ENCODE measurements at places on chromosomes 2 and 18.

DNA sequence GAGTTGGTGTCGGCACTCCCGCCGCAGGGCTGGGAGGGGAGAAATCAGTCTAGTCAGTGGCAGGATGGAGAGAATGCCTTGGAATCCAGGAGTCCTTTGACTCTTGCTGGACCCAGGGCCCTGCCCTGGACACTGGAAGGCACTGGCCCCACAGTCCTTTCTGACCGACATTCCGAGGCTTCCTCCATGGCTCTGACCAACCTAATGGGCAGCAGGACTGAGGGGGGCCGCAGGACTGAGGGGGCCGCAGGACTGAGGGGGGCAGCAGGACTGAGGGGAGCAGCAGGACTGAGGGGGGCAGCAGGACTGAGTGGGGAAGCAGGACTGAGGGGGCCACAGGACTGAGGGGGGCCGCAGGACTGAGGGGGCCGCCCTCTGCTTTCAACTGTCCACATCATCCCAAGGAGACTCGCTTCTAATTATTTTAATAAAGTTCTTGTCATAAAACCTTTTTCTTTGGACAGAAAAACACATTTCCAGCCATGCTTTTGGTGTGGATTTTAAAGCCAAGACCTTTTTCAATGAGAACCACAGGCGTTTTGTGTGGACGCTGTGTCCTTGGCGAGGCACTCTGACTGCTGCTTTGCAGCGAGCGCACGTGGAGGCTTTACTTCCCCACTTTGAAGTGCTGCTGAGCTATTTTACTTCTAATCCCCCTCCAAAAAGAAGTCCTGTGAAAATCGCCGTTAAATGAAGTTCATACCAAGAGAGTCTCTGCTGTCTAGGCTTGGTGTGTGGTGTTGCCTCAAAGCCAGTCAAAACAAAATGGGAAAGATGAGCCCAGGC lies 226.1 kb downstream of the TWIST2 start:
- DNase-seq = no peak

DNA sequence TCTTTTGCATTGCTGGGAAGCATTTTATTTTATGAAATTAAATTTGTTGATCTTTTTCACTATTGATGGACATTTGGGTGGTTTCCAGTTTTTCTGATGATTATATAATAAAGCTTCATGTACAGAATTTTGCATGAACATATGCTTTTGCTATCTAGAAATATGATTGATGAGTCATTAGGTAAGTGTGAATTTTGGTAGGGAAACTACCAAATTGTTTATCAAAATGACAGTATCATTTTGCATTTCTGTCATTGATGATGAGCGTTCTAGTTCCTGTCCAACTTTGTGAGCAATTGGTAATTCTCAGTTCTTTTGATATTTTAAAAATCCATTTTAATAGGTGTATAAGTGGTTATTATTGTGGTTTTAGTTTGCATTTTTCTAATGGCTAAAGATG lies 67.7 kb downstream of the TAF4B start:
- no peak for DNase-seq

GRCh38 chr2:160358046-160358445 lies 135.6 kb downstream of the RBMS1 start:
- DNase-seq = no peak

DNA sequence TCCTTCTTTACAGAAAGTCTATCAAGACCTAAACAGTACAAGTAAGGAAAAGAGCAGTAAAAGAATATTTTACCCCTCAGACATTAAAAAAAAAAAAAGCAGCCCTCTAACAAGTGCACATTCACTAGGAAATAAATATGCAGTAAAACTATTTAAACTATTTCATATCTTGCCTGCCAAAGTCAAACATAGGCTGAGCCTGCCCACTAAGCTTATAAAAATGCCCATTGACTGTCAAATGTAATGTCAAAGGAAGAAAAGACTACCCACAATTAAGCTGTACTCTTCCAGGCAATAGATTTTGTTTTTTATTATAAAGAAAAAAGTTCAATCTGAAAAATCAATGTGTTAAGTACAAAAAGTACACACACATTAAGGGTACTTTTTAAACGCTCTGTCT lies 11.8 kb downstream of the ALS2 start:
- no peak for DNase-seq

GRCh38 chr2:176242276-176242675 lies 27.0 kb upstream of the MTX2 start:
- DNase-seq = no peak
